ENCODE measurements at places on chromosomes 5 and 9.
A peak's percentile ranks its signal among the peaks of the same experiment; 100 is the strongest.

- peak; percentile 72 for DNase-seq
Measured at GRCh38 chr5:5497152-5497788, 74.8 kb downstream of the ICE1 start.

DNA sequence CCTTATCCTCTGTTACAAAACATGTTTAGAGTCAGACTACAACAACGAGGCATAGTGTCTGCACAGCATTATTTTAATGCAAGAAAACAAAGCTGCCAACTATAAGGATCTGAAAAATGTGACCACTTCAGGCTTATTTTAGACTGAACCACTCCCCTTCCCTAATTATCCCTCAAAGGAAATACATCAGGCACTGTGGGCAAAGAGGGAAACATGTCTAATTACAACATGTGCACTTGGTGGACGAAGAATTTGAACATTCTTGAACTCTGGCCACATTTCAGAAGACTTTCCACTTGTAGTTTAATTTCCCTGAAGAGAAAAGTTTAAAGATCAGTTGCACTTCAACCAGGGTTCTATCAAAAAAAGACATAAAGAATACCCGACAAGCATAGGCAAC lies 3.8 kb downstream of the MTMR12 start:
- DNase-seq = no peak

GRCh38 chr5:142700566-142700965 lies 14.7 kb upstream of the FGF1 start:
- DNase-seq = no peak

DNA sequence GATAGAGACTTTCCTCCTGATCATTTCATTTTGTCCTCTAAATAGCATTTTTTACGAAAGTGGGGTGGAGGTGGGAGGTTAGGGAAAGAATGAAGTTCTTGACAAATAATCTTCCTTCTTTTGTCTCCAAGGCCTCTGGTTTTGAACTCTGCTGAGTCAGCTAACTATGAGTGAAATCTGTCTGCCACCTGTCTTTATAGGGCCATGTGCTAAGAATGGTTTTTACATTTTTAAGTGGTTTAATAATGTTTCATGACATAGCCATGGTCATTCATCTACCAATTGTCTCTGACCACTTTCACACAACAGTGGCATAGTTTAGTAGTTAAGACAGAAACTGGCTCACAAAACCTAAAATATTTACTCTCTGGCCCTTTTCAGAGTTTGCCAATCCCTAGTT lies 7.6 kb downstream of the MAN2A1 start:
- DNase-seq = no peak

DNA sequence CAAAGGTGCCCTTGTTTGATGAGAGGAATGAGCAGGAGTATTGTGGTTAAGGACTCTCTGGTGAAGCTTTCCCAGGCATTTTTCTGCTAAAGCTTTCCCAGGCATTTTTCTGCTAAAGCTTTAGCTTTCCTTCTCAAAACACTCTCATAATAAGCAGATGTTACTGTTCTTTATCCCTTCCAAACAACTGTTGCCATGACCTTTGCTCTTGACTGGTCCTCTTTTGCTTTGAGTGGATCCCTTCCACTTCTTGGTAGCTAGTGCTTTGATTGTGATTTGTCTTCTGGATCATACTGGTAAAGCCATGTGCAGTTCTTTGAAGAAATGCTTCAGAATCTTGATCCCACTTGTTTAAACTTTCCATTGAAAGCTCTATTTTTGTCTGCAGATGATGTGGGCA lies 85.8 kb downstream of the GPBP1 start:
- no peak for DNase-seq

- DNase-seq = no peak
Measured at GRCh38 chr5:149110406-149110805, 30.9 kb upstream of the ABLIM3 start.

DNA sequence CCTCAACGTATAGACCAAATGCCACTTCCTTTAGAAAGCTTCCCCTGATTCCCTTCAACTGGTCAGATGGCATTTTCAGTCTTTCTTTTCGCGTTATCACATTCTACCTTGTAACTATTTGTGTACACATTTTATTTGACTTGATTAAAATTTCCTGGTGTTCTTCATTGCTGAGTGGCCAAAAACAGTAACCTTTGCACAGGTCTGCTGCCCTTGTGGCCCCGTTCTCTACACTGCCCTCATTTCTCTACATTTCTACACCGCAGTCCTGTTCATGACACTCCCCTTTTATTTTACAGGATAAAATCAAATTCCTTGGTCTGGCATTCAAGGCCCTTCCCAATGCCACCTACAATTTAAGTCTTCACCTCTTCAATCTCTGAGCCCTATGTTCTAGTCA lies 334.2 kb upstream of the SLC30A5 start:
- no peak for DNase-seq

- DNase-seq = no peak
Measured at GRCh38 chr9:116387934-116388698, 234.5 kb downstream of the PAPPA start.

DNA sequence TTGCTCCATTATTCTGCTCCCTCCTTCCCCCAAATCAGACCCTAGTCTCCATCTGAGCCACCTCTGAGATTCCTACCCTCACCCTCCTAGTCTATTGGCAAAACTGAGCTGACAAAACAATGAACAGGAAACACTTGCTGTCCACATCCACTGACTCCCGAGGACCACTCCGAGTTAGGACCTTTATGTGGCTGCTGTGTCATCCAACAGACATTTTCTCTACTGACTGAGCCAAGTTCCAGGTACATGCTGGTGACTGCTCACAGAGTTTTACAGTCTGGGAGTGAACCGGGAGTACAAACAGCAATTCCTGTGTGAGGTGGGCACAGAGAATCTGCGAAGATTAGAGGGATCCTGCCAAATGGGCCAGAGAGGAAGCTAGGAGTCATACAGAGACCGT lies 39.2 kb downstream of the CFAP90 start:
- DNase-seq = no peak

GRCh38 chr5:129359450-129359849 lies 100.6 kb upstream of the ADAMTS19 start:
- DNase-seq = no peak

- no peak for DNase-seq
Measured at GRCh38 chr5:158951436-158952247, 148.1 kb downstream of the EBF1 start.

- DNase-seq = no peak
Measured at GRCh38 chr5:31860726-31861433, 221.9 kb downstream of the PDZD2 start.

GRCh38 chr5:151022511-151023018 lies 2.2 kb downstream of the GPX3 start:
- DNase-seq = no peak

DNA sequence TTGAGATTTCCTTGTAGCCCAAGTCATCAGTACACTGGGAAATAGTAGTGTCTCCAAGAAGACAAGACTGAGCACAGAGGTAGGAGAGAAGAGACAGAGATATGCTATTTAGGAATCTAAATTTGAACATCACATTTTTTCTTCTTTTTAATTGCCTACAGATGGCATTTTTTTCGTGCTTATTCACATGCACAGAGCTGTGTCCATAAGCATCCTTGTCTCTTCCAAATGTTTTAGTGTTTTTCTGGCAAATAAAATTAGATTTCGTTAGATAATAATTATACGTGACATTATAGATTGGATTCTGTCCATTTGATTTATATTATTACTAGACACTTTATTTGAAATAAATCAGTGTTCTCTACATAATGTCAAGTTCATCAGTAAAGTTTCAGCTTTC lies 80.9 kb downstream of the PRR16 start:
- DNase-seq = no peak

All from NCI-H2081 treated with DMSO at 0.1 percent for 48 hours (cell line).